Fibroblast of skin of left biceps (primary cell): ENCODE measurements at places on chromosomes 6 and 20.

DNA sequence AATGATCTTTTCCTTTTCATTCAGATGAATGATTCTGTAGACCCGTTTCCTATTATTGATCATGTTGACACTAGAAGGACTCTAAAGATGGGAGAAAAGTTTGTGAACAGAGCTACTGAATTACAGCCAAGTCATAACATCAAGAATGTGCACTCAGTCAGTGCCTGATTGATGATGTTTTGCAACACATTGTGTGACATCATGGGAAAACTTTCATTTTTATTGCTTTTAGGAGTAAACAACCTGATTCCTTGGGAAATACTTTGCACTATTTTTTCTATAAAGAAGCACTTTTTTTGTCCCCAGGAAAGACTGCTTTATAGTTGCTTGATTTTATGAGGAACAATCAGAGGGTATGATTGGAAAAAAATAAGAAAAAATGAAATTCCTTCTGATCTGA lies 383.8 kb upstream of the JAG1 start:
- DNase-seq = no peak

GRCh38 chr6:44012078-44012493 lies 115.2 kb downstream of the MRPL14 start:
- peak; percentile 99 for DNase-seq

DNA sequence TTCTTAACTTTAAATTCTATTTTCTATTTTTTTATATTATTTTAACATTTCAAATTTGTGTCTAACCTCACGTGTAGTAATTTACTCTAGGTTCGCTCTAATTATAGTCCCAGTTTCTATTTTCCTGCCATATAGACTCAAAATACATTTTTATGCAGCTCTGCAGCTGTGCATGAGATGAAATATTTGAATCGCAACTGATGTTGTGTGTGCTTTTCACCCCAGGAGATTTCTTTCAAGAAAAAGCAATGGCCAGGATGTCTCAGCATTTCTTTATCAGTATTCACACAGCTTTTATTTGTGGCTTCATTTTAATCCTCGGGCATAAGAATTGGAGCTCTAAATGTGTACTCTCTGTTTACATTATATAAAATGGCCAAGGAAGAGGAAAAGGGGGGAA lies 157.6 kb downstream of the HDGFL1 start:
- DNase-seq = no peak

DNA sequence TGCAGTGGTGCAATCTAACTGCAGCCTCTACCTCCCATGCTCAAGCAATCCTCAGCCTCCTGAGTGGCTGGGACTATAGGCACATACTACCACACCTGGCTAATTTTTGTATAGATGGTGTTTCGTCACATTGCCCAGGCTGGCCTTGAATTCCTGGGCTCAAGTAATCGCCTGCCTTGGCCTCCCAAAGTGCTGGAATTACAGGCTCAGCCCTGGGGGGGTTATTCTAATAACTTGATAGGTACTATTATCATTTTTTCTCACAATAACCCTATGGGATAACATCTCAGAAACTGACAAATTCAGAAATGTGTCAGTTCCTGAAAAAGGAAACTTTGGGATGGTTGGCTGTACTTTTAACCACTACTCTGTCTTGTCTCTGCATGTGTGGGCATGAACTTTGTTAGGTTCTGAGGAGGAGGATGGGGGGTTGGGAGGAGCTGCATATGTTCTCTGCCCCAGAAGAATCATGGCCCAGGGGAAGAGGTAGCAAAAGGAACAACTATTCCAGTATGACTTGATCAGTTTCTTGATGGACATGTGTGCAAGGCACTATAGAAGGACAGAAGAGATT lies 169.9 kb downstream of the CARMIL1 start:
- no peak for DNase-seq

GRCh38 chr6:57324538-57324937 lies 7.1 kb downstream of the PRIM2 start:
- no peak for DNase-seq

DNA sequence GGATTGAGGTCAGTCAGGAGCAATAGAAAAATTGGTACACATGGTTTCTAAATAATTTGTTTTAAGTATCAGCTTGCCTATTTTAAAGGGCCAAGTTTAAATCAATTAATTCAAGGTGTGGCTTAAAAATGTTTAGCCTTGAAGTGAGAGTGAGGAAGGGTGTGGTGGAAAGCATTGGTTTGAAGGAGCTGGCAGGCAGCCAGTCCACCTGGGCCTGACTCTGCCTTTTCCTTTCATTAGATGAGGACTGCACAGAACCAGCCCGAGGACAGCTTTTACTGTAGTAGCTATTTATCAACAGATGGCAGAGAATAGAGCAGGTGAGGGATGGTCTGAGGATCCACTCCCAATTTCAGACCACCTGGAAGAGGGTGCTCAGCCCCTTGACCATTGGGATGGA lies 42.4 kb downstream of the DHX35 start:
- no peak for DNase-seq

- DNase-seq = peak; percentile 79
Measured at GRCh38 chr20:19992996-19993908, 23.9 kb upstream of the NAA20 start.

GRCh38 chr6:148776321-148777308 lies 29.8 kb downstream of the UST start:
- peak; percentile 62 for DNase-seq

GRCh38 chr6:46510651-46511050 lies 19.4 kb upstream of the RCAN2 start:
- no peak for DNase-seq

GRCh38 chr6:157586088-157586414 lies 205.1 kb downstream of the ZDHHC14 start:
- DNase-seq = no peak

GRCh38 chr6:87342829-87343228 lies 1.8 kb upstream of the C6orf163 start:
- no peak for DNase-seq

DNA sequence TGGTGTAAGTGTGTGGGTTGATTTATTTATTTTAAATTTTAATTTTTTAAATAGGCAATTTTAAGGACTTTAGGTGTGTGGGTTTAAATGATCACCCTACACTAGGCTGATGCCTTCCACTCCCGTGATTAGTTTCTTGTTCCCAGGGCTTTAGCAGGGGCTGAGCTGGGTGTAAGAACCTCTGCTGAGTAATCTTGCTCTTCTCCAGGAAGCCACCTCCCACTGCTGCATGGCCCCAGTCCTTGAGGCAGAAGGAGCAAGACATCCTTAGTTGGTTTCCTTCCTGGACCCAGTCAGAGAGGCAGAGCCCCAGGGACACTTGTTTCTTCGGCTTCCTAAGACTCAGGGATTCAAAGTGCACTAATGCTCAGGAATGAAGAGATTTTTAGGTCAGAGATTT lies 19.8 kb upstream of the CDC5L start:
- no peak for DNase-seq

DNA sequence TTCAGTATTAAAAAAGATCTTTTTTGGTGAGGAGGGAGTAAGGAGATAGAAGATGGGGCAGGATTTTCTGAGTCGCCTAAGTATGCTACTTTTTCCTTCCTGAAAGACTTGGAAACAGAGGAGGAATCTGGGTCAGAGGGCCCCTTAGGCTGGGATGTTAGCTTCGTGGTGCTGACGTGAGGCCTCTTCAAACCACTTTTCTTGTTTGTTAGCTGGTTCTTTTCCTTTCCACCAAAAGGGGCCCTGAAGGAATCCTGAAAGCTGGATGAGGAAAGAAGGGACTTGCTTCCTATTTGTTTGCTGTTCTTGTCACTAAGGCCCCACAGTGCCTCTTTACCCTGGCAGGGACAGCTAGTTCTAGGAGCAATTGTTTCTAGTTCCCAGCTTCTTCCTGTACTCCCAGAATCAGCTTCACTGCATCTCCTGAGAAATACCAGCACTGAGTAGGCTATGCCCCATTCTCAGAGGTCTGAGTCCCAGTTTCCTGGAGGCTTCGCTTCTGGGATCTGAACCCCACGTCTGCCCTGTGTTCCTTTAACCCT lies 2.2 kb upstream of the IL20RA start:
- DNase-seq = no peak

- DNase-seq = peak; percentile 67
Measured at GRCh38 chr20:9270831-9271230, 201.9 kb downstream of the PLCB4 start.
